ENCODE measurements at places on chromosomes 3 and 15. TPM values are rescaled to one million over a fixed set of nuclear protein-coding genes. Genes with fewer than 3 reads are reported as not detected.

DNA sequence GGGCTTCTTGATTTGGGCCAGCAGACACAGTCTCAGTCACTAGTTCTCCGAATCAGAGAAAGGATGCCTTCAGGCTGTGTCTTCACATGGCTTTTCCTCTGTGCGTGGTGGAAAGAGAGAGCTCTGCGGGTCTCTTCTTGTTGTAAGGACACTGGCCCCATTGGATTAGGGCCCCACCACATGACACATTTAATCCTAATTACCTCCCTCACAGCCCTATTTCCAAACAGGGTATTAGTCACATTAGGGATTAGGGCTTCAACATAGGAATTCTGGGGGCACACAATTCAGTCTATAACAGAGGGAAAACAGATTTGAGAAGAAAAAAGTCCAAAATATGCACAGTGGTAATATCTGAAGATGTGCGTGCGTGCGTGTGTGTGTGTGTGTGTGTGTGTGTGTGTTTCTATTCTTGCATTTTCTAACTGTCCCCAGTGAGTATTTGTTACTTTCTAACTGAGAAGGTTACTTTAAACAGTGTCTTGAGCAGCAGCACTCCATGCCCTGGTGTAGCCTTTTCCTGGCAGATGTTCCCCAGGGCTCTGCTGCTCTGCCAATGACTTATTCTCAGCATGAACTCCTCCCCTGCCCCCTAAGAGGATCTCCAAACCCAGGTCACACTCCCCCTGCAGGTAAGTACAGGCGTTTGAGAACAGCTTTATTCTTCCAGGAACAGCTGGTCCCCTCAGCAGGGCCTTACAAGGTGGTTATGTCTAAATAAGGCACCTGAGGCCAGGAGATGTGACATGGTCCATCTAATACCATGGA is 72.9 kb downstream of the RPL39L start:
- DNase-seq, result peak; percentile 76

- DNase-seq, result no peak
These were observed 20.4 kb downstream of the RETNLB start for GRCh38 chr3:108736821-108737220.

The DUOXA2 gene
- total RNA-seq, result not detected

DNA sequence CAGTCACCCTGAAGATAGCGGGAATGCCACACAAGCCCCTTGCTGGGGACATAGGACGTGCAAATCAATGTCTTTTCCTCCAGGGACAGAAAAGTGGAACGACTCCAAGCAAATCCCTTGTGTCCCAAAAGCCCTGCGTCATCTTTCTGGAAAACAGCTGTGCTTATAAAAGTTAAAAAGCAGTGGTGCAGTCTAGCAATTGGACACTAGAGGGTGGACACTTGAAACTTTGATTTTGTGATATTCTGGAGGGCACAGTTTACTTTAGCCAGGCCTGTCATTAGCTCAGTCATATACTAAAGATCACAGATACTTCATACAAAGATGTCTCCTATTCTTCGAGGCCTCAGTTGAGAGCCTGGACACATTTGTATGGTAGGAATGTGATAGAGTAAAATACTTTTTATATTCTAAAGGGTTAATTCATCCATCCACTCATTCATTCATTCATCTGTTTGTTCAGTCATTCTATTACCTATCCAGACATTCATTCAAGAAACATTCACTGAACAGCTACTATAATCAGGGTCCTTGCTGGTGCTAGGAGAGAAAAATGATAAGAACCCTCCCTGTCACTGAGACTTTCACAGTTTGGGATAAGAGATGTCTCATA is 63.8 kb upstream of the ANKRD34C start:
- peak; percentile 48 for DNase-seq

The FILIP1L gene
- total RNA-seq, result 37.8 TPM

DNA sequence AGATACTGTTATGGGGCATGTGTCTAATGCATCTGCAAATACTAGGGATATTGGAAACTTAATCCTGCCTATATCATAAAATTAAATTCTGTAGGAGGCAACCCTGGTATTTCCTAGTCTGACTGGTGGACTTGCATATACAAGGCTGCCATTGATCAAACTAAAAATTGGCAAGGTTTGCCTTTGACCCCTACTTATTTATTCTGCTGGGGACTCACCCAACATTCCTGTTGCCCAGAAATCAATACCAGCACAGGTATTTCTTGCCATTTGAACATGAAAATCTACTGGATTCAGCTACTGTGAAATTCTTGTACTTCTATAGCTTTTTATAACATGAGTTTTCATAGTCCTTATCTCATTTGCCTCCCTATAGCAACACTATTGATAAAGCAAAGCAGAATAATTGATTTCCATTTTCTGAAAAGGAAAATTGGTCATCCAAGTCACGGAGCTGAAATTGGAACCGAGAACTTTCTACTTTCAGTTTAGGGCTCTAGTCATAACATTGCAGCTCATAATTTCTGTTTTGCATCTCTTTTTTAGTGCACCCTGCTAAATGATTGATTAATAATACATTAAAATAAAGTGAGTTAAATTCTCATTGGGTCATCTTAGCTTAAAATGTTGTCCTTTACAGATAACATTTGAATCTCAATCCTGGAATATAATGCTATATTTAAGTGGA is 365.2 kb downstream of the MFSD1 start:
- no peak for DNase-seq

The ADPRH gene
- total RNA-seq, result not detected

GRCh38 chr3:125624341-125624740 is 29.0 kb upstream of the OSBPL11 start:
- no peak for DNase-seq

GRCh38 chr15:85727068-85727467 is 67.7 kb downstream of the KLHL25 start:
- no peak for DNase-seq

DNA sequence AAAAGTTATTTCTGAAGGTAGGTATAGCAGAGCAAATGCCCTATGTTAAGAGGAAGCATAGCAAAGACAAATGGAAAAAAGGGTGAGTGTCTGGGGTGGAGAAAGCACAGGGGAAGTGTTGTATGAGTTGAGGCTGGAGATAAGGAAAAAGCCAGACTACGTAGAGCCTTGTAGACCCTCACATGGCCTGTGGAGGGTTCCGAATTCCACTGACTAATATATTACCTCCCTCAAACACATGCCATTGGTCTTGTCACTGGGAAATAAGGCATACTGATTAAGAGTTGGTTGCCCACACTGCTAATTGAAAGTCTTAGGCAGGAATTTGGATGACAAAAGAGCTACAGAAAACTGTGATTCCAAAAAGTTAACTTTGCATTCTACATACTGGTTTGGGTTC is 65.2 kb downstream of the TRAT1 start:
- no peak for DNase-seq

The C3orf85 gene
- not detected for total RNA-seq

Data from H4 (cell line).